ENCODE measurements at places on chromosomes 2 and 18.
A peak's percentile ranks its signal among the peaks of the same experiment; 100 is the strongest.

DNA sequence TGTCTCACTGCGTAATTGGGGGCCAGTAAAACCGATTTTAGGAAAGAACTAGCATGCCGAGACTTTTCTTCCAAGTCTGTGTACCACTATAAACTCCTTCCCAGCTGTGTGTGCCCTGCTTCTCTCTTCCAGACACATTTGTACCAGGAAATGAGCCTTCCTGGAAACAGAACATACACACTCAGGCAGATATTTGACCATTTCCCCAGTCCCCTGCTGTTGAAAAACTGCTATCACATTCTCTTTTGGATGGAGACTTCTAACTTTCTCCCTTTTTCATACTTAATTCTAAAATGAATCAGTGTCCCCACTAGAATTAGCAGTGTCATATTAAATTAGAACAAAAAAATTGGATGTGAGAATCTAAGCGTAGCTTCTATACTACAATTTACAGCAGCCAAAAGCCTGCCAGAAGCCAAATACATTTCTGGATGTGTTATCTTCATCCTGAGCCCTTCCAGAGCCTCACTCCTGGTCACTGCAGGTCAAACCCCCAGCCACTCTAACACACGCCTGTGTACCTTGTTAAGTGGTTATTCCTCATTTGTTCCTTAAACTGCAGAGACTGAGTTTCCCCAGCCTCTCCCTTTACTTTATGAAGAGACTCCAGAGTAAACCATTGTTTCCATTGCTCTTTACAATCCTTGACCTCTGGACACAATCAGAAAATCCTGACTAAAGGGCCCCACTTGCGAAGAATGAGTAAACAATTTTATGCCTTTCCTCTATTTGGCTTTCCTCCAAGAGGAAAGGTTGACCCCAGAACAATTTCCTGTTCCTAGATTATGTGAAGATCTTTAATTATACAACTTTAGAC is 20.4 kb downstream of the DSG4 start:
- DNase-seq: peak; percentile 1

DNA sequence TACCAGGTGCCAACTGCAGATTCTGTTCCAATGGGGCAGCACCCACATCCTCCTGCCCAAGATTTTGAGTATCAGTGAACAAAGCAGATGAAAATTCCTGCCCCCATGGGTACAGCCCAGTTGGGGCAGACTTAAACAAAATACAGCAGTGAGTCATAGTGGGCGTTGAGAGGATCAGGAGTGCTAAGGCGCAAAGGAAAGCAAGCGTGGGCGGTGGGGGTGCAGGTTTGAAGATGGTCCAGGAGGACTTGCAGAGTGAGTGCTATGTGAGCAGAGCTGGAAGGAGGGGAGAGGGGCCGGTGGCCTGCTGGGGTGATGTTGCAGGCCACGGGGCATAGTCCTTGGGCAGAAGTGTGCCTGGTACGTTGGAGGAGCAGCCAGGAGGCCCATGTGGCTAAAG is 24.7 kb downstream of the STEAP3 start:
- peak; percentile 64 for DNase-seq

- DNase-seq: peak; percentile 96
Measured at GRCh38 chr2:230758566-230759480, 46.2 kb downstream of the CAB39 start.

DNA sequence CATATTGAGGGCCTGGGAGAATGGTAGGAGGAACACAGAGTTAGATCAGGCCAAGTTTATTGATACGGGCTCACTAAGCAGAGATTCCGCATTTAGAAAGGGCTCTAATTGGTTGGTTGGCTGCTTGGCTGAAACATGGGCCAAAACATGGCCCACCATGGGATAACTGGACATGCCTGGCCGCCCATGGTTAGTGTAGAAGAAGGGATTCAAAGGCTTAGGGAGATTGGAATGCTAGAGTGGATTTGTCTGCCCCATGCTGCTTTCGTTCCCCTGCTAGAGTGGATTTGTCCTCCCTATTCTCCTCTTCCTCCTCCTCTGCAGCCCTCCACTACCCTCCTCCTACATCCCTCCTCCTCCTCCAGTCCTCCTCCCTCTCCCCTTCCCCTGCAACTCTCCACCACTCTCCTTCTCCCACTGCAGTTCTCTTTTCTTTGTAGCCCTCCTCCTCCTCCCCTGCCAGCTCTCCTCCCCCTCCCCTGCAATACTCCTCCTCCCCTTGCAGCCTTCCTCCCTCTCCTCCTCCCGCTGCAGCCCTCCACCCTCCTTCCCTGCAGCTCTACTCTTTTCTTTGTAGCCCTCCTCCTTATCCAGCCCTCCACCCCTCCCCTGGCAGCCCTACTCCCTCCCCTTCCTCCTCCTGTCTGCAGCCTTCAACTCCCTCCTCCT is 17.2 kb downstream of the BOK start:
- DNase-seq: no peak

- no peak for DNase-seq
Measured at GRCh38 chr2:17426743-17427142, 91.5 kb downstream of the RAD51AP2 start.

GRCh38 chr18:76967721-76968472 is 145.5 kb downstream of the ZNF236 start:
- no peak for DNase-seq

GRCh38 chr2:45979065-45979464 is 318.1 kb upstream of the EPAS1 start:
- no peak for DNase-seq

- no peak for DNase-seq
Measured at GRCh38 chr2:11492720-11493119, 26.8 kb upstream of the E2F6 start.

GRCh38 chr2:95276888-95277245 is 2.6 kb downstream of the PROM2 start:
- DNase-seq: no peak

- no peak for DNase-seq
Measured at GRCh38 chr2:25044011-25044410, 2.1 kb downstream of the EFR3B start.

DNA sequence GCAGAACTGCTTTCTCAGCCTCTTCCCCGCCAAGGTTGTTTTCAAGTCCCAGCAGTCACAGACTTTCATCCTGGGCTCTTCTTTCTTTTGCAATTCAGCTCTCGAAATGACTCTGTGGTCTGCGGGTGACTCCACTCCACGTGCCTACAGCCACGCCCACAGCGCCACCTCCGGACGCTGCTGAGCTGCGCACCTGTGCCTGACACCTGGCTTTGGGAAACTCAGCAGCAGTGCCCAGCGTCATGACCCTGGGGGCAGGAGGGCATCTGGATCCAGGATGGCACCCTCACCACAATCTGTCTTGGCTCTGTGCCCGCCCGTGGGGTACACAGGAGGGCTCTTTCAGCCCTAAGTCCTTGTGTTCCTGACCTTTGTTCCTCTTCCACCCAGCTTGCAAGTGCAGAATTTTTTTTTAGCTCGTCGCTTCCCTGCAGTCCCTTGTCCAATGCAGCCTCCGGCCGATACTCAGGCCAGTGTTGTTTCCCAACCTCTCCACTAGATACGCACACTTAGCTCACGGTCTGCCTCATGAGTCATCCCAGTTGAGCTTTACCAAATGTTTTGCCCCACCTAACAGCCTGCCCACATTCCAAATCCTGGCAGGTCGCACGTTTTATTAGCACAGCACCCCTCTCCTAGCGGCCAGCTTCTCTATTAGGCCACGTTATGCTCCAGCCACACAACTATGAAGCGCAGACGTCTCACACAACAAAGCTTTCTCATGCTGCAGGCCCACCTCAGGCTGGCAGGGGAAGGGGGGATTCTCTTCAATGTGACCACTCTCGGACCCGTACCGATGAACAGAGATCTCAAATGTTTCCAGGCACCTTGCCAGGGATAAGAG is 6.5 kb upstream of the CAPN10 start:
- peak; percentile 84 for DNase-seq

GRCh38 chr2:208827549-208828221 is 421.1 kb downstream of the PTH2R start:
- no peak for DNase-seq

GRCh38 chr2:149143734-149144133 is 105.2 kb downstream of the LYPD6B start:
- peak; percentile 71 for DNase-seq

GRCh38 chr2:188274274-188274673 is 17.4 kb upstream of the GULP1 start:
- no peak for DNase-seq

- DNase-seq: no peak
Measured at GRCh38 chr2:21067859-21068537, 24.1 kb upstream of the APOB start.

DNA sequence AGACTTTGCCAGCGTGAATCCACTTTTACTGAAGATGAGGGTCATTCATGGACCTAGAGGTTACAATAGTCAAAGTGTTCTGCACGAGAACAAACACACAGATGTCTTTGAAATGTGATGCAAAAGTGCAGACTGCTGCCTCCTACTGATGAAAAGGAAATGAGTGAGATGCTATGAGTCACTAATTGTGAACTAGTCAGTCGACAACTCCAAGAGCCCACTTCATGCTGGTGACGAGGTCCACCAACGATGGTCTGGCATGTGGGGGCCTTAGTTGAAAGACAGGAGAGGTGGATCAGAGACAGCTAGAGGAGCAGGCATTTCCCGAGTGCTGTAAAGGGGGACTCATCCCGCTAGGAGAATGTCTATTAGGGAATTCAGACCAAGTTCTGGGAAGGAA is 17.1 kb upstream of the ZNF236 start:
- DNase-seq: peak; percentile 42

DNA sequence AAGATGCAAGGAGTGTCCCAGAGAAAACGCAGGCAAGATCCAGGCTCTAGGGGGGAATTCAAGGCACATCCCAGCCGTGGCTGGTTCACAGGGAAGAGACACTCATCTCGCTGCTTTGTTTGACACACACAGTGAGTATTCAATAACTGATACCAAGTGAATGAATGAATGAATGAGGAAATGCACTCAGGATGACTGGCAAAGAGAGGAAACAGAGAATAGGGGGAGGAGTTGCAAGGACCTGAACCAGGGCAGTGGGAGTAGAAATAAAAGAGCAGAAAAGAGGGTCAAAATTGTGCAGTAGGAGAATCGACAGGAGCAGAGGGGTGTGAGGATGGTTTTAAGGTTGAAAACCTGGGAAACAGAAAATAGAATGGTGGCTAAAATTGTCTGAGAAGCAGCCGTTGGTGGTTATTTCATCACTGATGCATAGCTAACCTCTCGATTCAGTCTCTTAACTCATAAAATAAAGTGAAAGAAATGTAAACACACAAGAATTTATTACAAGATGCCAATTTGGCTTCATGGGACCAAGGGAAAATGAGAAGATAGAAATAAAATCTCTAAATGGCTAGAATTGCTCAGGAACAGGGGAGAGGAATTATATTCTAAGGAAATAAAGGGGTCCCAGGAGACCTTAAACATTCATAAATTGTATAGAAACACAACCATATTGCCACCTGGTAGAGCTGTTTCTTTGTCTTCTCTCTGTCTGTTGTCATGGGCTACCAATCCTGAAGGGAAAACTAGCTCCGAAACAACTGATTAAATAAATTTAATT is 63.9 kb upstream of the PHLPP1 start:
- DNase-seq: no peak

GRCh38 chr2:8312861-8313830 is 368.7 kb upstream of the ID2 start:
- DNase-seq: peak; percentile 28

DNA sequence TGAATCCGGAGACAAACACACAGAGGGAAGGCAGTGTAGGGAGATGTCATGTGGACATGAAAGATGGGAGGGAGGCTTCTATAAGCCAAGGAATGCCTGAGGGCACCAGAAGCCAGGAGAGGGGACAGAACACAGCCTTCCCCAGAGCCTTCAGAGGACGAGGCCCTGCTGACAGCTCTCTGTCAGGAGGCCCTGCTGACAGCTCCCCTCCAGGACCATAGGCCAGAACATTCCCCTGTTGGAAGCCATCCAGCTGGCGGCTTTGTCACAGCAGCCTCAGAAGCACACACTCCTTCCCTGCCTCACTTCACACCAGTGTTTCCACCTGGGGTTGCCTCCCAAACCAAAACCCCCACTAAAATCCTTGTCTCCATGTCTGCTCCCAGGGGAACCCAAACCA is 171.3 kb upstream of the ID2 start:
- DNase-seq: no peak

DNA sequence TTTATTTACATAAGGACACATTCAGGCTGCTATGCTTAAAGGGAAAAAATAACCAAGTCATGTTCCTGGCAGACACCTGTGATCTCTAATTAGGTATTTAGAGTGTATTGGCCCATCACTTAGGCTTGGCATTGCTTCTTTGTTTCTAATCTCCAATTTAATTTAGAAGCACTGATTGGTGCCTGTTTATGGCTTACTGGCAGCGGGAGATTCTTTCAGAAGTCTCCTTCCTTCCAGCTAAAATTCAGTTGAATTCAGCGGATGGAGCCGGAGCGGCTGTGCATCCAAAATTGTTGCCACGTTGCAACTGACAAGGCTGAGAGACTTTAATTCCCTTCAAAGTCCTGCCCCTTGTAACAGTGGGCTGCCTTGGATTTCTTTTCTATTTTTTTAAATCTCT is 66.5 kb downstream of the VWA3B start:
- DNase-seq: no peak

DNA sequence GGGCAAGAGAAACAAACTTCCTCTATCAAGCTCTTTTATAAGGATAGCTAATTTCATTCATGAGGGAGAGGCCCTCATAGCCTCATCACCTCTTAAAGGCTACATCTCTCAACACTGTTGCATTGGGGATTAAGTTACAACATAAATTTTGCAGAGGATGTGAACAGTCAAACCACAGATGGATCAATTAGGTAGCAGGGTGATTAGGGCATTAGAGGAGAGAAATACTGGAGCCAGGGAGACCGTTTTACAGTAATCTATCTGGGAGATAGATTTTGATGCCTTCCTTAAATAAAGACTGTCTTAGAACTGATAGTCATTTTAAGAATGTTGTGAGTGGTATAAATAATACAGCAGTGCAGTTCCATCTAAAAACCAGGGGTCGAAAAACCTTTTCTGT is 258.9 kb downstream of the DCC start:
- no peak for DNase-seq

GRCh38 chr2:60735496-60736250 is 20.4 kb upstream of the PAPOLG start:
- DNase-seq: no peak

GRCh38 chr2:240156435-240157146 is 16.1 kb upstream of the OTOS start:
- DNase-seq: no peak

DNA sequence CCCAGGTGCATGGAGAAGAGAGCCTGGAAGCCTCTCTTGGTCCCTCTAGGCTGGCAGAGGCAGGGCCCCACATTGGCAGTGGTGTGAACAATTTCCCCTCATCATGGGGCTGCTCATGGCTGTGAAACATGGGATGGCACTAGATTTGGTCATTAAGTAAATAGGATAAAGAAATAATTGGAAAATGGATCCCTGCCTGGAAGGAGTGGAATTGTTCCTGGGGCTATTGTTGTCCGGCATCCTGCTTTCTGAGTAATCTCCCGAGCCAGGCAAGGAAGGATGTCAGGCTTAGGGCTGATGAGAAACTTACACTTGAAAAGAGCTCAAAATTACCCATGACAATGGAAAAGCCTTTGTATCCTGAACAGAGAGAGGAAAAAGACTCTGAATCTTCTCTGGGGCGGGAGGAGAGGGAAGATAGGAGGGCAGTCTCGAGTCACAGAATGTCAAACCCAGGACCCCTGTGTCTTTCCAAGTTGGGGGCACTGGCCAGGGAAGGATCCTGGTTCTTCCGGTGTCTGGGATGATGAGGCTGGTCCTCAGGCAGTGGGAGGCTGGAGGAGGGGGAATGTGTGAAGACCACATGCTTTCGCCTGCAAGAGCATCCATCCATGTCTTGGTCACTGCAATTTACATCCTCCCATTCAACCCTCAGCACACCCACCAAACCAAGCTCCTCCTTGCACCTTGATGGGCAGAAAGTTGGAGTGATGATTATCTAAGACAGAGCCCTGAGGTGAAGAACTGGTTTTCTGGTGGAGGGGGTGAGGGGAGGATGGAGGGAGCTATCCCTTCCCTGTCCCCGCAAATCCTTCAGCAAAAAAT is 27.1 kb upstream of the STEAP3 start:
- DNase-seq: no peak

All from fibroblast of lung (primary cell).